Stimulated activated CD8-positive, alpha-beta memory T cell treated with anti-CD3 and anti-CD28 coated beads, Interleukin-7, amount 100 ng/mL, for 1 hour (primary cell): ENCODE measurements at places on chromosomes 5 and 9.

DNA sequence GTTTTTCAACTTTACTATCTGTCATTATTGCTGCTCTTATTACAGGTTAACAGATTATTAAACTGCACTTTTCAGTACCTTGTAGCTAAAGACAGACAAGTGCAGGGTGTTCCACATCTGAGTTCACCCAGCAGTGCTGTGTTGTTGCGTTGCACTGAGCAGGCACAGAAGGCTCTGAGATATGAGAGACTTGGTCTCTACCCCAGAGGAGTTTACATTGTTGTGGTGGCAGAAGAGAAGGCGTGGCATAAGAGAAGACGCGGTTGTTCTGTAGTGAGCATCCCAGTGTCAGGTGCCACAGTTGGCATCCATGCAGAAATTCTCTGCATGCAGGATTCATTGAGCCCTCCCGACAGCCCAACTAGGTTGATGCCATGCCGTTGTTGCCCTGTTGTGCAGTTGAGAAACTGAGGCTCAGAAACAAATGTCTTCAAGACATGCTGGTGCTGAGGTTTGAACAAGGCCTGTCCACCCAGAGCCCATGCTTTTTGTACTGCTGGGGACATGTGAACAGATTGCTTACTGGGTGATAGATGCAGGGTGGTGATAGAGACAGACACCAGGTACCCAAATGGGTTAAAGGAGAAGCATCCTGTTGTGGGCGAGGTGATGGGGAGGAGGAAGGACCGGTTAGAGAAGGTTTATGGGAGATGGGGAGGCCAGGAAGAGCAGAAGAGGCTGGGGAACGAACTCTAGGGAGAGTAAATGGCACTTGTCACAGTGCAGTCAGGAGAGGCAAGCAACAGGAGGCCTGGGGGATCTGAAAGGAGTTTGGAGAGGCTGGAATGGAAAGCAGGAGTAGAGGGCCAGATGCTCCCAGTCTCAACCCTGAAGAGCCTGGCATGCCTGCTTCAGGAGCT is 8.2 kb downstream of the ABL1 start:
- no peak for DNase-seq

DNA sequence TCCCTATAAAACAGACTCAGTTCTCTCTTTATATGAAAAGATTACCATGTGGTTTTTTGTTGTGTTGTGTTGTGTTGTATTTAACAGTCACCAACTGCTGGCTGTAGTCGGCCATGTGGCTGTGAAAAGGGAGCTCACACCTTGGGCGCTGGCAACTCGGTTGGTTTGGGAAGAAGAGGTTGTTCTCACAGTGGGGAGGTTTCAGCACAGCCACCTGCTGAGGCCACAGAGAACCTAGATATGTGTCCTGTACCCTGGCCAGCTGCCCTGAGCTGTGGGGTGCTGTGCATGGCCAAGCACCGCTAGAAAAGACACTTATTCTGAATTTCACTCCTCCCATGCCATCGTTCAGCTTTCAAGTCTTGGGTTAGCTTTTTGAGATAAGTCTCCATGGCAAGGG is 58.8 kb downstream of the SYK start:
- no peak for DNase-seq

DNA sequence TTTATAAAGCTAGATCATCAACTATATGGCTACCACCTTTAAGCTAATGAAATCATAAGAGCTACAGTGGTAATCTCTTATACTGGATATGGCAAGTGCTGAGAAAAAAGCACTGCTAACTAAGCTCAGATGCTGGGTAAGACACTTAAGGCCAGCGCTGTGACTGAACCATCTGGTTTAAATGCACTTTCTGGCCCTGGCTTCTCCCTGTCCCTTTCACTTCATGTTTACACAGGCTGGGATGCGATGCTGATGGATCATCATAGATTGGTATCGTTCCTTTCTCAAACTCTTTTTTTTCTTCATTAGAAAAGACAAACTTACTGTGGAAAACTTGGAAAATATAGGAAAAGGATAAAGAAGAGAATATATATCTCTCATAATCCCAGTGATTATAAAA is 52.3 kb downstream of the KIF24 start:
- no peak for DNase-seq

DNA sequence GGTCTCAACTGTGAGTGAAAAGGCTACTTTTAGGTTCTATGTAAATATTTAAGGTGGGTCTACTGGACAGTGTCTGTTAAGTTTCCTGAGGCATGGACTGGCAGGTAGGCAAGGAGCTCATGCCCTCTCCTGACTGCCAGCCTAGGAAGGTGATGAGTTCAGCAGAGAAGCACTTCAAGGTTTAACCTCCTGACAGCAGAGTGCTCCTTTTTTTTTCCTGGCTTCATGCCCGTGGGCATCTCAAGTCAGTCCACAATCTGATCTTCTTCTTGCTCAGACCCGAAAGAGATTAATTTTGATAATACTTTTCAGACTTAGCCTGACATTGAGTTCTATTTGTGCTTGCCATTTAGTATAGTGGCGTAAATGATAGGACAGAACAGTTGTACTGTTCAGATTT is 241.9 kb upstream of the NREP start:
- DNase-seq: no peak

DNA sequence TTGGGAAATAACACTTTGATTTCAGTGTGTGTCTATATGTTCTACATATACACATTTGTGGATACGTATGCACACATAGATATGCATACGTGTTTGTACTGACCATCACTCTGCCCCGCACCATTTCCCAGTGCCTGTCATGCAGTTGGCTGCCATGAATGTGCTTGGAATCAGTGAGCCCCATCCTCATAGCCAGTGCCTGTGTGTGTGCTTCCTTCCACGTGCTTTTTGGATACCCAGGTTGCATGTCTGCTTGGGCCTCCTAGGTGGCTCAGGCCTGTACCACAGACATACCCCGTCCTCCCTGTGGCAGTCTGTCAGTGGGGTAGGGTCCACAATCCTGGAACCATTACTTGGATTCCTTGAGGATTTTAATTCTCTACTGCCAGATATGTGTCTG is 243.6 kb downstream of the FANCC start:
- DNase-seq: no peak

- DNase-seq: no peak
These were observed 80.3 kb upstream of the SARDH start for GRCh38 chr9:133818444-133818843.

DNA sequence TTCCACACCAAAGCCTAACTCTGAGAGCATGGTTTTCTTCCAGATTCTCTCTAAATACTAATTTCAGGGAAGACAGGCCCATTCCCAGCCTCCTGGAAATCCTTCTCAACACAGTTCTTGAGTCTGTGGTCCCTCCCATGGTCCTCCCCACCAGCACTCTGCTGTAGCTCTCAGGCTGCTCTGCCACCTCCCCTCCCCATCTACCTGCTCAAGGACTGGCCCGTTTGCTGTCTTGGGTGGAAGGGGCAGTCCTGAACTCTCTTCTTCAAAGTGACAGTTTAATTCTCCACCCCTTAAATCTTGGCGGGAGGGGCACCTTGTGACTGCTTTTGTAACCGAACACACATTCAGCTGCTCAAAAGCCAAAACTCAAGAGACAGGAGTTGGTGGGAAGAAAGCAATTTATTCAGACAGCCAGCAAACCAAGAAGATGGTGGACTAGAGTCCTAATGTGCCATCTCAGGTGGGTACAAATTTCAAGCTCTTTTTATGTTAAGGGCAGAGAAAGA is 7.6 kb upstream of the LCN15 start:
- no peak for DNase-seq

- DNase-seq: no peak
These were observed 145.4 kb downstream of the ACTL7B start for GRCh38 chr9:108710424-108710823.

DNA sequence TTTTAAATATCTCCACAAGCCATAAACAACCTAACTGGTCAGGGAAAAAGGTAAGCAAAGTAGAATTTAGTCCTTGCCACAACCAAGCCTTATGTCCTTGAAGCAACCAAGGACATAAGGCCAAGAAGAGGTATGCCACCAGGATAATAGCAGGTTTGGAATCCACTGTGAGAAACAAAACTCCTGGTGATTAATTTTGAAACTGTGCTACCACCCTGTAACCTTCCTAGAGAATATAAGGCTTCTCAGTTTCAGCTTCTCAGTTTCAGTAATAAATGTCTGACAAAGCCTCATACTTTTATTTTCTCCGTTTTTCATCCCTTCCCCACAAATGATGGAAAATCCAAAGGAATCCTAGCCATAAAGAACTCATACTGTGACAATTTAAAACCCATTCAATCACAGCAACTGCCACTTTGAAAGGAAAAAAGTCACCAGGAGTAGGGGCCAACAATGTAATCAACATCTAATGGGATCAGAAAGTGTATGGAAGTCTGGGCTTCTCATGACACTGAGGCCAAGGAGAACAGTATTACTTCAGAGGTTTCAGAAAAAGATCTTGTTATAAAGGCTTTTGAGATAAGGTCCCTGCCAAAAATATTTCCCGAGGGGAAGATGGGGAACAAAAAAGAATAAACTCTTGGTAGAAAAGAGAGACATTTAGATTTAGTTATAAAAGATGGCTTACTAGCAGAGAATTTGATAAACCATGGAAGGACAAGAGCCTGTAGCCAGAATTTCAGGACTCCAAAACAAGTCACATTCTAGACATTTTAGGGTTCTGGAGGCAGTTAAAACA is 189.2 kb downstream of the TSSK1B start:
- no peak for DNase-seq

GRCh38 chr9:24351258-24351657 is 194.4 kb downstream of the IZUMO3 start:
- DNase-seq: no peak

- DNase-seq: no peak
These were observed 81.5 kb downstream of the PRKACG start for GRCh38 chr9:68932458-68932857.

DNA sequence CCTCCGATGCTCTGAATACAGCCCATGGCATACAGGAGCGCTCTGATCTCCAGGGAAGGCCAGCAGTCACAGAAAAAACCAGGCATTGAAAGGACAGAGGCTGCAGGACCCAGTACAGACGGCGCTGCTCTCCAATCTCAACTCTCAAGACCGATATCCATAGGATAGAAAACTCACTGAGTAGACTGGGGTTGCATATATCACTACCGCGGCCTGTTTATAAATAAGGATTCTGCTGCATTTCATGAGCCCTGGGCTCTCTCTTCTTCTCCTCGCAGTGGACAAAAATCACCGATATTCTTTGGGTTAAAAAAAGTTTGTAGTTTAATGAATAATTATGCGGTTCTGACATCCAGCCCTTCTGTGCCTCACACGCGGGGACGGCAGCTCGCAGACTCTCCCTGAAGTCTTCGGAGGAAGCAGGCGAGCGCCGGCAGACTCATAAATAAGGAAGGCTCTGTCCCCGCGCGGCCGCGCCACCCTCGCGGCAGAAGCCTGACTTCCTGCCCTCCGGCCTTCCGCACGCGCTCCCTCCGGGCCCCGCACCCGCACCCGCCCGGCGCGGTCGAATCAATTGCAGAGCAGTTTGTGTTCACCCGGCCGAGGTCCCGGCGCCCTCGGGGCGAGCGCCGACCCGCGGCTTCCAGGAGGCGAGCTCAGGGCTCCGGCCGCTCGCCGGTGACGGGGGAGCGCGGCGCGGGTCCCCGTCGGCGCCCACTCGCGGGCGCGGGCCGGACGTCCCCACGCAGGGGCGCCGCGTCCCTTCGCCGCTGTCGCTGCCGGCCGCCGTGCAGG is at the start of gene FAM78A:
Gene FAM78A, minus strand, starts transcription at position 417 of the 795 bp plus-strand sequence. Its CDS starts 331 bp downstream, at position 86.
- DNase-seq: no peak

DNA sequence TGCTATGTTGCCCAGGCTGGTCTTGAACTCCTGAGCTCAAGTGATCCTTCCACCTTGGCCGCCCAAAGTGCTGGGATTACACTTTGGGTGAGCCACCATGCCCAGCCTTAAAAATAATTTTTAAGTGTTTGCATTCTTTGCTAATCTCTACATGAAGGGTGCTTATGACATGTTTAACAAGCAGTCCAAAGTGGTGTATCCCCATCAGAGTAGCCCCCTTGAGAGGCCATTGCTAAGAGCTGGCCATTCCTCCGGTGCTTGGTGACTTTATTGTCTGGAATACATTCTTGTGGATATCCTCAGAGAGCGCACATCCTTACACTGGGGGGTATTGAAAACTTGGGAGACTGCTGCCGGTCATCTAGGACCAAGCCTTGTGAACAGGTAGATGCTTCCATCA is 395.4 kb downstream of the KDM4C start:
- no peak for DNase-seq

DNA sequence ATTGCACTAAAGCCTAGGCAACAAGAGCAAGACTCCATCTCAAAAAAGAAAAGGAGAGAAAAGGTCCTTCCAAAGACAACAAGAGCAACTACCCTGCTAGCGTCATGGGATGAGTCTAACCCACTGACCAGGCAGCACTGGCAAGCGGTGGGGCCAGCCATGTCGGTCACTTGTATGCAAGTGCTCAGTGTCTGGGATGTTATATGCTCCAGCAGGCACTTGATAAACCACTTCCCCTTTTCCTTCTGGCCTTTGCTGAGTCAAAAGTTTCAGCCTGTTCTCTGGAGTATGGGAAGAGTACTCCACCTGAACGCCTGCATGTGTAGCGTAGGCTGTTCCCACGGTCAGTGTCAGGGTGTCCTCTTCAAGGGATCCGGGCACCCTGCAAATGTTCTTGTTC is 9.2 kb upstream of the MXD3 start:
- DNase-seq: no peak

- no peak for DNase-seq
These were observed 37.6 kb upstream of the MAST4 start for GRCh38 chr5:66558560-66558959.

DNA sequence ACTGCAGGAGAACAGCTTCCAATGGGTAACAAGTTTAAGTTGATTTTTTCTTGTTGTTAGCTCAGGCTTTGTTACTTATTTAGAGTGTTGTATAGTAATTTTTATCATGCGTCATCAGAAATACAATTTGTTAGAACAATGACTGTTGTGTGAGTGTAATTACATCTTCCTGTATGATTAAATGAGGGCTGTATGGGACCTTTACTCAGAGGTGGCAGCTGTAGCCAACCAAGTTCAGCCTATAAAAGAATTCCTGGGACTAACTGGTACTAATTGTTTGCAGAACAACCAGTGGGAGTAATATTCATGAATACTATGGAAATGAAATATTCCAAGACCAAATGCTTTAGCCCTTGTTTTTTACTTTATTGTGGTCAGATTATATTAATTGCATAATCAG is 30.8 kb upstream of the TJP2 start:
- no peak for DNase-seq

- DNase-seq: no peak
These were observed 305.8 kb downstream of the PDE4D start for GRCh38 chr5:59587489-59588337.

GRCh38 chr9:21904776-21905175 is 89.4 kb downstream of the CDKN2A start:
- DNase-seq: no peak
